Midbrain (tissue), 1 donor: ENCODE measurements at places on chromosomes 7 and 10.

GRCh38 chr7:157224627-157225026 lies 85.9 kb downstream of the UBE3C start:
- DNase-seq: peak; percentile 14

DNA sequence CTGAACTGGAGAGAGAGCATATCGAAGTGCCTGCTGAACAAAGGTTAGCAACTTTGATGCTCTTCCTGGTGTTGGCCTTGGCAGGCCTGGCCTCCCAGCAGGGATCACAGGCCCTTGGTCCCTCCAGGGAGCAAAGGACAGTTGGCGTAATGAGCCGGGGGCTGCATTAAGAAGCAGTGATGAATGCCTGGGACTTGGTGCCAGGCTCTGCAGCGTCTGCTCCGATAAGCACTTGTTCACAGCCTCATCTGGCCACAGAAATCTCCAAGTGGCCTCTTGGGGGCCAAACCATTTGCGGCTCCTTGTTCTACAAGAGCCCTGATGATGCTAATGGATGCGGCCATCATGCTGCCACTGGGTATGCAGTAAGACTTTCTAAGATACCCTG lies 31.8 kb downstream of the CRHR2 start:
- no peak for DNase-seq

- no peak for DNase-seq
Measured at GRCh38 chr10:123743441-123744223, 77.5 kb downstream of the GPR26 start.

DNA sequence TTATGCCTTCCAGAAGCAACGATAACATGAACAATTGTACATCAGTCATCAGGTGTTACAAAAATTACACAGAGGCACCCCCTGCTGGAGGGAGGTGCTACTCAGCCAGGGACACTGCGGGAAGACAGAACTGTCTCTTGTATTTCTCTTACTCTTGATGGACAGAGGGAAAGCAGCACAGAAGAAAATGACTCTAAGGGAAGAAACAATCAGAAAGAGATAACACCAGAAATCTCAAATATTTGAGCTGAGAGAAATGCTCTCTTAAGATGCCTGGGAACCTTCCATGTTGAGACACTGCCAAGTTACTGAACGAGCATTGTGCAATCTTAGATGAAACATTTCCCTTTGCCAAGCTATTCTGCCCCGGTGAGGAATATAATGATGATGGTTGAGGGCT lies 227.6 kb upstream of the NPSR1 start:
- no peak for DNase-seq

DNA sequence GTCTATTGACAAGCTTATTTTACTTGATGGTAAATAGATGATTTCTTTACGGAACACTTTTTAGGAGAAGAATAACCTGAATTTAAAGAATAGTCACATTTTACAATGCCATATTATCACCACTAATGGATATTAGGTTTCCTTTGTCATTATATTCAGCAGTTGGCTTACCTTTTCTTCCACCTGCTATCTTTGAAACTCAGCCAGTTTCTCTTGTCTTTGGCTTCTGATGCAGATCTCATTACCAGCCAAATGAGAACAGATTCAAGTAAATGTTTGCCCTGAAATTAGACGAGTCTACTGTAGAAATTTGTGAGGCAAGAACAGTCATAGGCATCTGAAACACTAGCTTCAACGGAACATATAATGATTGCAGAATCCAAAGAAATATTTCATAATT lies 85.5 kb upstream of the OIT3 start:
- no peak for DNase-seq

GRCh38 chr7:85883-86515 lies 106.4 kb upstream of the FAM20C start:
- DNase-seq: no peak

DNA sequence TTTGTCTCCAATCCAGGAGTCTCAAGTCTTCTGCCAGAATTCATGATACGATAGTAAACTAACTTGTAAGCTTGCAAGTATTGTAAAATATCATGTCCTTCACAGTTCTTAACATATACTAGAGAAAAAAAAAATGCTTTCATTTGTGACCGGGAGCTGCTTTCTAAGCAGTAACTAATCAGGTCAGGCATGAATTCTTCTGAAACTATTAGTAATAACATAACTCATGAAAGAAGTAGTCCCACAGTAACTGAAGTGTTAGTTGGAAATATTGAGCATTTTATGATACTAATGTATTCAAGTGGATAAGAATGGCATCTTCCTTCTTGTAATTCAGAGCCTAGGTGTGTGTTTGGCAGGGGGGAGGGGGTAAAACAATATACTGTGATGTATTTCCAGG lies 665.6 kb downstream of the DNAJB9 start:
- DNase-seq: no peak

- no peak for DNase-seq
Measured at GRCh38 chr10:70753026-70753663, 32.0 kb downstream of the TBATA start.
